ENCODE measurements at places on chromosomes 12 and 14.

DNA sequence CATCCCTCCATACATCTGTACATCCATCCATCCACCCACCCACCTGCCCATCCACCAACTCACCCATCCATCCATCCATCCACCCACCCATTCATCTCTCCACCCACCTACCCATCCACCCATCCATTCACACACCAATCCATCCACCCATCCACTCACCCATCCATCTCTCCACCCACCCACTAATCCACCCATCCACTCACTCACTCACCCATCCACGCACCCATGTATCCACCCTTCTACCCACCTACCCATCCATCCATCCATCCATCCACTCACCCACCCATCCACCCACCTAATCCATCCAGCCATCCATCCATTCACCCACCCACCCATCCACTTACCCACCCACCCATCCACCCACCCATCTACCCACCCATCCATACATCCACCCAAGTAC is 16.2 kb downstream of the GALNT9 start:
- no peak for DNase-seq

GRCh38 chr12:50603817-50604639 is 99.2 kb downstream of the DIP2B start:
- no peak for DNase-seq

- no peak for DNase-seq
These were observed 98.3 kb downstream of the PDZRN4 start for GRCh38 chr12:41286426-41286825.

DNA sequence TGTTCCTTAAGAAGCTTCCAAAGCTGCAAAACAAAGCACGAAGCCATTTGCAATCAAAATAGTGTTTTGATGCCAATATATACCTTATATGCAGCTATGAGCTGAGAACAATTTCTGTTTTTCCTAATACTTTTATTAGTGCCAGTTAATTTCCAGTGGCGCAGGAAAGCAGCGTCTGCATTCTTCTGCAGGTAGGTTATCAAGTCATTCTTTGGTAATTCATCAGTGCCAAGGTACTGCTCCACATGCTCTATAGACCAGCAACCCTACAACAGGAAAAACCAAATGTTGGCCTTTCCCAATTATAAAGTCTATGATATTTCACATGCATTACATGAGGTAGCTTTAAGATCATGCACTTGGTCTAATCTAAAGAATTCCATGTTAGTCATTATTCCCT is 87.6 kb upstream of the STRN3 start:
- no peak for DNase-seq

- no peak for DNase-seq
These were observed 210.0 kb downstream of the PPM1H start for GRCh38 chr12:62724947-62725451.

DNA sequence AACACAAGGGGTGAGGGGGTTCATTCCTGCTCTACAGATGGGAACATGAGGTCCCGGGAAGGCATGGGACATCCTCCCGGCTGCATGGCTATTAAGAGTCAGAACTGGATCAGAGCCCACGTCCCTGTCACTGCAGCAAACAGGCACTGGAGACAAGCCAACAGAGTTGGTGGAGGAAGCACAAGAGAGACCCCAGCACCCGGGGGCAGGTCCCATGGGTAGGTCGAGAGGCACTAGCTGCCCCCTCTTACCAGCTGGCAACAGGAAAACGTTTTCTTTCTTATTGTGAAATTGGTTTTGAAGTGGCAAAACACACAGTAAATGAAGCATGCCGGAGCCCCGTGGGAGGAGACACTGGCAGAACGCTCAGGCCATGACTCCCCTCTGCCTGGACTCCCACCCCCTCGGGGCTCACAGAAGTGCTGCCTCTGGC is 43.6 kb downstream of the SYNE3 start:
- DNase-seq = no peak

- no peak for DNase-seq
These were observed 690.3 kb downstream of the AACS start for GRCh38 chr12:125755512-125755911.

- no peak for DNase-seq
These were observed 39.2 kb downstream of the NPAS3 start for GRCh38 chr14:32977913-32978312.

- DNase-seq = no peak
These were observed 120.1 kb downstream of the ASCL4 start for GRCh38 chr12:107894589-107894988.

- no peak for DNase-seq
These were observed 189.3 kb downstream of the IPO8 start for GRCh38 chr12:30506411-30506810.

DNA sequence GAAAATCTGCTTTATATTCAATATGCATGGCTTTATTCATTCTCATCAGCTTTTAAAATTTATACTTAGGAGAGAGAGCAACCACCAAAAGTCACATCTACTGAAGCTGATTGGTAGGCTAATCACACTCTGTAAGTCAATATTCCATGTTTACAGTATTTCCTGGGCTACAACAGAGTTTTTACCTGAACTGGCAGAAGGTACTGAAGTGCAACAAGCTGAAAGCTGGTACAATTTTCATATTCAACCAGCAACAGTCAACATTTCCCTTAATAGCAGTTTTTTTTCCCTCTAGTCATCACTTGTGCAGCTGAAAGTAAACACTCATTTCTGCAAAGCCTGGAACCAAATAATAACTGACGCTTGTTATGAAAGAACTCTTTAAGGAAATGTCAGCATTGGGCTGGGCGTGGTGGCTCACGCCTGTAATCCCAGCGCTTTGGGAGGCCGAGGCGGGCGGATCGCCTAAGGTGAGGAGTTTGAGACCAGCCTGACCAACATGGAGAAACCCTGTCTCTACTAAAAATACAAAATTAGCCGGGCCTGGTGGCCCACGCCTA is 12.9 kb downstream of the BRAP start:
- no peak for DNase-seq

DNA sequence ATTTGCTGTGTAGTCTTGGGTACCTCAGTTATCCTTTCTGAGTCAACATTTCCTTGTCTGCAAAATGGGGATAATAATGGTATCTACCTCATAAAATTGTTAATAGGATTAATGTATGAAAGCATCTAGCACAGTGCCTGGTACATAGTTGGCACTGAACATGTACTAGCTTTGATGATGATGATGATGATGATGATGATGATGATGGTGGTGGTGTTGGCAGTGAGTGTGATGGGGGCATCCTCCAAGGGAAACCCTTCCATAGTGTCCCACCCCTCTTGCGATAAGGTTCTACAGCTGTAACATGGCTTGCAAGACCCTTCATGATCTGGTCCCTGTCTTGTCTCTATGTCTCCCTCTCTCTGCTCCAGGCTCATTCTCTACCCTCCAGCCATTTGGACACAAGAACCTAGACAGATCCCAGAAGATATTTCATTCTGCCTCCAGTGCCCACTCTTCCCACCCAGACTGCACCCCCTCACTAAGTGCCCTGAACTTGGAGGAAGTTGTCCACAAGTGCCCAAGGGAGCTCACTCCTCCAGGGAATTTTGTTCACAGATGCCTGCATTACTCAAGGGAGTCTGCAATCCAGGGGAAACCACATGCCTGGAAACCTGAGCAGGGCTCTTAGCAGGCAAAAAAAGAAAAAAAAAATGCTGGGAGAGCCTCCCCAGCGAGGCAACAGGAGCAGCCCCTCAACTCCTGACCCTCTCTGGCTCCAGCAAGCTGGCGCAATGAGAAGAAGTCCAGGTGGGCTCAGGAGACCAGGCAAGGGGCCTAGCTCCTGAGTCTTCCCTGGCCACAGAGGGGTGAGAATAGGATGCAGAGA is 10.1 kb upstream of the BDKRB1 start:
- DNase-seq = no peak

- no peak for DNase-seq
These were observed 7.9 kb upstream of the ENDOU start for GRCh38 chr12:47733142-47733541.

Measured in SK-N-DZ (cell line).